Stimulated activated CD8-positive, alpha-beta memory T cell treated with anti-CD3 and anti-CD28 coated beads, Interleukin-7, amount 100 ng/mL, for 1 hour (primary cell): ENCODE measurements at places on chromosomes 7 and 10.

- DNase-seq: no peak
Observed at GRCh38 chr10:10320956-10321355, 696.7 kb upstream of the CELF2 start.

DNA sequence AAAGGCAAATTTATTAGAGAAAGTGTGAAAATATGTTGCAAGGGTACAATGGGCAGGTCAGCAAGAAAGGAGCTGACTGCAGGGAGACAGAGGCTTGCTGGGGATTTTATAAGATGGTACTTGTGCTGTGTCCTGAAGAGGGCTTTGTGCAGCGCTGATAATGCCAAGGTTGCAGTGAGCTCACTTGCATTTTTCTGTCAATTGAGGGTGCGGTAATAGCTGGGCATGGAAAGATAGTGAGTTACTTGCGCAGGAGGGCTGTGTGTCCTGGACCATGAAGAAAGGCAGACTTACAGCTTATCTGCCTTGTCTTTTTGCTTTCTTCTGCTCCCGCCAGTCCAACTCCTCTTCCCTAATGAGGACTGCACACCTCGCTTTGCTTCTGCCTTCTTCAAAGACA, 12.5 kb downstream of the CDC123 start:
- no peak for DNase-seq

- DNase-seq: no peak
Observed at GRCh38 chr7:16447876-16448275, 17.7 kb downstream of the SOSTDC1 start.

- DNase-seq: no peak
Observed at GRCh38 chr7:140576589-140576988, 64.0 kb downstream of the DENND2A start.

DNA sequence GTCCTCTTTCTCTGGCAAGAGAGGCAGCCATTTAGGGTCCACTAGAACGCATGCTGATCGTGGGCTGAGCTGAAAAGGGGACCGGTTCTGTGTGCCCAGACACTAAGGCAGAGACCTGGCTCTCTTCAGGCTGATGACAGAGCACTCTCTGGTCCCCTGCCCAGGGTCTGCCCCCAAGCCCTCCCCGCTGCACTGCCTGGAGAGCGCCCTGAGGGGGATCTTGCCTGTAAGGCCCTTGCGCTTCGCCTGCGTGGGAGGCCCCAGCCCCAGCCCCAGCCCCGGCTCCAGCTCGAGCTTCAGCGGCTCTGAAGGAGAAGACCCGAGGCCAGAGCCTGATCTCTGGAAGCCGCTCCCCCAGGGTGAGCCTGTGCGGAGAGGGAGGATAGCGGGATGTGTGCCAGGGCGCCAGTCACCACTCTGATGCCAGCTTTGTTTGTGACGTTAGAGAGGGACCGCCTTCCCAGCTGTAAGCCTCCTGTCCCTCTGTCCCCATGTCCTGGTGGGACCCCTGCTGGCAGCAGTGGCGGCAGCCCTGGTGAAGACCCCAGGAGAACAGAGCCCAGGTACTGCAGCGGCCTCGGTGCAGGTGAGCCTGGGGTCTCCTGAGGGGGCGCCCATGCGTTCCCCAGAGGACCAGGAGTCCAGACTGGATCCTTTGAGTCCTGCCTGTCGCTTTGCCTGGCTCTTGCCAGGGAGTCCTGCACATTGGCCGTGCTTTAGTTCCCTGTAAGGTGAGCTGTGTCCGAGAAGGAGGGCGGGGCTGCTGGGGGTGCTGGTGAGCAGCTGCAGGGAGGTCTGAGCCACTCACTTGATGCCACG, 43.2 kb downstream of the ZNF467 start:
- no peak for DNase-seq

- no peak for DNase-seq
Observed at GRCh38 chr10:8956400-8956799, 901.9 kb downstream of the GATA3 start.

DNA sequence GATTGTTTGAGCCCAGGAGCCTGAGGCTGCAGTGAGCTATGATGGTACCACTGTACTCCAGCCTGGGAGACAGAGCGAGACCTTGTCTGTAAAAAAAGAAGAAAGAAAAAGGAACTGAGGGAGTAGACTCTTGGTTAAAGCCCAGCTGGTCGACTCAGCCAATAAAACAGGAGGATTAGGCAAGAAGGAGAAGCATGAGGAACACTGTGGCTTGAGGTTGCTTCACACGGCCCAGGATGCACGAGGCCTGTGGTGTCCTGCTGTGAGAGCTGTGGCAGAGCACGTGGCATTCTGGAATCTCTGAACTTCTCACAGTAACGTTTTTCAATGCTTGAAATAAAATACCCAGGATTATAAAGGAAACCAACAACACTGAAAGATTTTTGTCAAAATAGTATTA, 93.3 kb downstream of the CUL2 start:
- DNase-seq: no peak

- DNase-seq: no peak
Observed at GRCh38 chr7:111011520-111011919, 79.4 kb upstream of the LRRN3 start.

DNA sequence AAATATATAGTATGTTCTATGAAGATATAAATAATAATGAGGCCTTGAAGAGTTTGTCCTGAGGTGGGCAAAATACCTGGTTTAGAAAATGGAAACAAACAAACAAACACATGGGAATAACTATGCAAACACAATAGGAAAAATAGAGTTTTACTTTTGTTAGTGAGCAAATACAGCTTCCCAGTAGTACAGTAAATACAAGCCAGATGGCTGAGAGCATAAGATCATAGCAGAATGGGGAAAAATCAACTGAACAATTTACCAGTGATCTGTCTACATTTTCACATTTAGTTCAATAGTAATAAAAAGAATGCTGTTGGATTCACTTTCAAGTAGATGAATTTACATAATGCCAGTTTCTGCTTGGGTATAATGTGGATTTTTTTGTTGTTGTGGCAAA, 45.1 kb downstream of the ADD3 start:
- DNase-seq: no peak

DNA sequence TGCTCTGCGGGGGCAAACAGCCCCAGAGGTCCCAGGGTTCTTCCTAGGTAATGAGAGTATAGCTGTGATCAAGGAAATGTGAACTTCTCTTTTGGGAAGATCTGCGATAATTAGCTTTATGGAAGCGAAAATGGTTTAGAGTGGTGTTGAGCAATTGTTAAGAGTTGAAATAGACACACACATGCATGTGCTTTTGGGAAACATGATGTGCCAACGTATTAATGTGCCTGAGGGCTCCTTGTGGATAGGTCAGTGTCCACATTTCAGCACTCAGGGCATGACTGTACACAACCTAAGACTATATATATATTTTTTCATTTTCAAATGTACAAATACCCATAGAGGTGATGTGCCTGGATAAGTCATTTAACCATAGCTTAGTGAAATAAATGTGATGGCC, 67.0 kb downstream of the GSDME start:
- DNase-seq: no peak

GRCh38 chr10:623014-623413, 66.5 kb downstream of the DIP2C start:
- no peak for DNase-seq

DNA sequence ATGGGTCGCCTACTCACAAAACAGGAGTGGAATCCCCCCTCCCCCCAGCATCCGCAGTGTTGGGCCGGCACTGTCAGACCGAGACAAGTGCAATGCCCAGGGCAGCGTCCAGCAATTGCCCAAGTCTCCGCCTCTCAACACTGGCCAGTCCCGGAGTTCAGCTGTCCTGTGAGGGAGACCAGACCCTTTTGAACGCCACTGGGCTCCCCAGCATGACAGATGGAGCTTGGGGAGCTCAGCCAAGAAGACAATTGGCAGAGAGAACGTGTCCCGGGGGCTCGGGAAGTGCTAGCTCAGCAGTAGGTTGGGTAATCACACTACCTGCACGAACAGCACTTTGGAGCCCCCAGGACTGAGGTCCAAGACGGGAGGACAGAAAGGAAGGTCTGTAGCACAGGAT, 4.7 kb downstream of the COPS6 start:
- no peak for DNase-seq

DNA sequence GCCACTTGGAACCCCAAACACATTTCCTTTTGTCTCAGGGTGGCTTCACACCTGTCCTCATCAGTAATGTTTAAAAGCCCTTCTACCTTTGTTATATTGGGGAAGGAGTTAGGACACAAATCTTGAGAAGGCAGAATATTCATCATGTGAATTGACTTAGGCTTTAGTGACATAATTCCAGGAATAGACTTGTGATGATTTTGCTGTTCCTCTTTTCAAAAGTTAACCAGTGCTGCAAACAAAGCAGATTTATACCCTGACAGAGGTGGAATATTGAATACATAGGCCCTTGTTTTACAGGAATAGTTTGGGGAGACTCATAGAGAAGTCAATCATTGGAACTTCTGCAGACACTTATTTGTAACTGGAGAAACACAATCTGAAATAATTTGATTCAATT, 27.0 kb downstream of the ZNF786 start:
- DNase-seq: no peak

DNA sequence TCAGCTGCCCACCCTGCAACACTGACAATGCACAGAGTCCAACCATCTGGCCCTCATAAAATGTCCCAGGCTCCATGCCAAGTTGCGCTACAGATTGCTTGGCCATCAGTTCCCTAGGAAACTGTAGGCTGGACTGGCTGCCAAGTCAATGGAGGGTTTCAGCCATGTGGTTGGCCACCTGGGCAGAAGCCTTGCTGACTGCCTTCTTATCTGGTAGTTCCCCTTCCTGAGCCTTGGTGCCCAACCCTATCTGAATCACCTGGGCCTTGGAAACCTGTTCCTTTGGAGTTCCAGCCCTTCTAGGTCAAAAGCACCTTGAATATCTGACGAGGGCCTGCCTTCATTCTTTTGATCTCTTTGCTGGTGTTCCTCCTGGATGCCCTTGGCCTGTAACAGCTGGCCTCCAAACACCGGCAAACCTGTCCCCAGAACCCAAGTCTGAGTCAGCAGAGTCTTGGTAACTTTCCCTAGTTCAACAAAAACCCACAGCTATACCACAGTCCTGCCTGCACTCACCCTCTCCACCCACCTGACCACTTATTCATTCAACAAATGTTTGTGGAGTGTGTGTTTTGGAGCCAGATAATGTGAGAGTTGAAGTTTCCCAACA, 37.4 kb upstream of the KDM7A start:
- DNase-seq: no peak

DNA sequence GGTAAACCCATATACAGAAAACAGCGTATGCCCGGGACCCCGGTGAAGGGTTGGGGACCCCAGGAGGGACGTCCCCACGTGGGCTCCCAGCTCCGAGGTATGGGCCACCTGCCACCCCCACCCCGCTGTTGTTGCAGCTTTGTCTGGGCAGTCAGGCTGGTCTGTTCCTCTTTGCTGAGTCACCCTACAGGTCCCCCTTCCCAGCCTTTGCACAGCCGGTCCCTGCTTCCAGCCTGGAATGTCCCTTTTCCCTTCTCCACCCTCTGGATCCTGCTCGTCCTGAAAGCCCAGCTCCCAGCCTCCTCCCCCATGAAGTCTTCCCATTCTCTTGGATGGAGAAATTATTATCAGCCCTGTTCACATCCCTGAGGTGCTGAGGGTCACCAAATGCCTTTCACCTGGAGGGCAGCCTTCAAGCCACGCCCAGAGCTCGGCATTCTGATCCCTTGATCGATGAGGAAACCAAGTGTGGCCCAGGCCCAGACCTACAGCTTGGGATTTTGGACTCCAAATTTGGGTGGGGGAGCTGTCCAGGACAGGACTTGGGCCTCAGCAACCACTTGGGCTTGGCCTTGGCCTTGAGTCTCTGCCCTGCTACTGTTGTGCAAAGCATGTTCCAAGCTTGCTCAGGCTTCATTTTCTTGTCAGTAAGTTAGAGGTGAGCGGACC, 2.6 kb downstream of the CLDN4 start:
- no peak for DNase-seq

GRCh38 chr7:132906193-132906835, 175.6 kb downstream of the CHCHD3 start:
- DNase-seq: no peak

DNA sequence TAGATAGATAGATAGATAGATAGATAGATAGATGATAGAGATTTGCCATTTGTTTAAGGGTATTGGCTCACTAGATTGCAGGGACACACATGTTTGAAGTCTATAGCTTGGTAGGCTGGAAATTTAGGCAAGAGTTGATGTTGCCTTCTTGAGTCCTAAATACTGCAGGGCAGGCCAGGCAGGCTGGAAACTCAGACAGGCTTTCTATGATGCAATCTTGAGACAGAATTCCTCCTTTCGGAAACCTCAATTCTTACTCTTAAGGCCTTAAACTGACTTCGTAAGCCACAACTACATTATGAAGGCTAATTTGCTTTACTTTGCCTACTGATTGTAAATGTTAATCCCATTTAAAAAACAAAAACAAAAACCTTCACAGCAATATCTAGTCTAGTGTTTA, 322.9 kb upstream of the AKR1E2 start:
- no peak for DNase-seq

- no peak for DNase-seq
Observed at GRCh38 chr7:84705706-84706105, 481.1 kb downstream of the SEMA3D start.

DNA sequence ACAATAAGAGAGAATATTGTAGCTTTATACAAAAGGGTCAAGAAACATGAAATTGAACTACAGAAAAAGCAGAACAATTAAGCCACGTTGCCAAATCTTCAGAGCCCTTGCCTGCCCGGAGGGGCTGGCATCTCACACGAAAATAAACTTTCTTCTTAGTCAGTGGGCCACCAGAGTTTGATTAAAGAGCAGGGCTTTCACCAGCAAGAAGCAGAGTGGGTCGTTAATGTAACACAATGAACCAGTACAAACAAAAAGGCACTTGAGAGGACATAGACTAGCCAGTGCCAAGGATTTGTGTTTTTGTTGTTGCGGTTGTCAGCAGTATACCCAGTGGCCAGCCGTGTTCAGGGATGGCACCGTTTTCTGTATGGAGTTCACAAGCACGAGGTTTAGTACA, 155.4 kb downstream of the NRP1 start:
- DNase-seq: no peak

DNA sequence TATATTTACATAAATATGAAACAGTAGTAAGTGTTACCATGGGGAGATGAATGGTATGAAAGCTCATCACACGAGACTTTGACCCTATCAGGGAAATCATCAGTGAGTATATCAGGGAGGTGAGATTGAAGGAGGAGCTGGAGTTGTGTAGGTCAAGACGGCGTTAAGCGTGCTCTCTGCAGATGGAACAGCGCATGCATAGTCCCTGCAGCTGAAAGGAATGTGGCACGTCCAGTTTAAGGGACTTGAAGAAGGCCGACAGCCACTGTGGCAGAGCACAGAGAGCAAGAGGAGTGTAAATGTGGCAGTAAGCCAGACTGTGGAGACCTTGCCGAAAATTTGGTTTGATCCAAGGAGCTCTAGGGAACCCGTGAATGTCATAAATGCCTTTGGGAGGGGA, 38.9 kb downstream of the POU6F2 start:
- no peak for DNase-seq

DNA sequence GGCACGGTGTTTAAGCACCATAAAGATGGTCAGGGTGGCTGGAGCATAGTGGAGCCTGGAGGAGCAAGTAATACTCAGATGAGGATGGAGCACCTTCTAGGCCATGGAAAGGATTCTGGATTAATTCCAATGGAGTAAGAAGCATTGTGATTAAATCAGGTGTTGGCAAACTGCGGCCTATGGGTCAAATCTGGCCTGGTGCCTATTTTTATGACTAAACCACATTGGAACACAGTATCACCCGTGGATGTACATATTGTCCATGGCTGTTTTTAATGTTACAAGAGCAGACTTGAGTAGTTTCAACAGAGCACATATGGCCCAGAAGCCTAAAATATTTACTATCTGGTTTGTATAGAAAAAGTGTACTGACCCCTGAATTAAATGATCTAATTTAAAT, 49.9 kb upstream of the TMEM248 start:
- DNase-seq: no peak
